ENCODE measurements at places on chromosomes 11 and 22.

GRCh38 chr11:47391077-47391583 is 12.8 kb upstream of the SPI1 start:
- no peak for DNase-seq

- DNase-seq = no peak
Measured at GRCh38 chr22:41957941-41958556, 6.1 kb downstream of the SMIM45 start.

DNA sequence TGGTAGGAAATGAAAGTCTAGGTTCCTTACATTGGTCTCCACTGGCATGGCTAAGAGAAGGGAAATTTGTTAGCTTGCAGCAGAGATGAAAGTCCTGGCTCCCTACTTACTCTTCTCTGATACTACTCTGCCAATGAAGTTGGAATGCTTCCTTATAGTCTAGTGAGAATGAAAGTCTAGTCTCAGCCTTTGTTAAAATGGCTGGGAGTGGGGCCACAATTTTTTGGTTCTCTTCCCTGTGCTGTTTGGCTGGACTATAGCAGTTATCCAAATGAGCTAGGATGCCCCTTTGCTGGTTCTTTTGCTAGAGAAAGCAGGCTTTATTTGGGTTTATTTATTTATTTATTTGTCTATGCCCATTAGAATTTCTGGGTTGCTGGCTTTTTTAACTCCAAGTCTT is 414.3 kb downstream of the AASDHPPT start:
- DNase-seq = no peak

- no peak for DNase-seq
Measured at GRCh38 chr11:117823294-117823945, 1.1 kb downstream of the FXYD2 start.

GRCh38 chr11:64056213-64056785 is 20.6 kb downstream of the FLRT1 start:
- no peak for DNase-seq

DNA sequence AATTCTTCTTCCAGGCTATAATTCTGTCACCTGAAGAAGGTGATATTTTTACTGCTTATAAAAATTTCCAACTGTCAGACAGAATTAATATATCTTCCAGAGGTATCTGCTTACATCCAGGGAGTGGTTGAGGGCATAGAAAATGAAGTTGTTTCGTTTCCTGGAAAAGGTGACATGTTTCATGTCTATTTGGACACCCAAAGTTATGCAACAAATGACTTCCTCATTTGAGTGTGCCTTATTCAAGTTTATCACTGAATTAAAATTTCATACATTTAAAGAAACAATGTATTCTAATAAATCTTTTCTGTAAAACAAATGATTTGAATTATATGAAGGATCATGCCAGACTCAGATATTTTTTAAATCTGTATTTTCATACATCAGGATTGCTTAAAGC is 8.5 kb upstream of the GRAMD1B start:
- DNase-seq = no peak

DNA sequence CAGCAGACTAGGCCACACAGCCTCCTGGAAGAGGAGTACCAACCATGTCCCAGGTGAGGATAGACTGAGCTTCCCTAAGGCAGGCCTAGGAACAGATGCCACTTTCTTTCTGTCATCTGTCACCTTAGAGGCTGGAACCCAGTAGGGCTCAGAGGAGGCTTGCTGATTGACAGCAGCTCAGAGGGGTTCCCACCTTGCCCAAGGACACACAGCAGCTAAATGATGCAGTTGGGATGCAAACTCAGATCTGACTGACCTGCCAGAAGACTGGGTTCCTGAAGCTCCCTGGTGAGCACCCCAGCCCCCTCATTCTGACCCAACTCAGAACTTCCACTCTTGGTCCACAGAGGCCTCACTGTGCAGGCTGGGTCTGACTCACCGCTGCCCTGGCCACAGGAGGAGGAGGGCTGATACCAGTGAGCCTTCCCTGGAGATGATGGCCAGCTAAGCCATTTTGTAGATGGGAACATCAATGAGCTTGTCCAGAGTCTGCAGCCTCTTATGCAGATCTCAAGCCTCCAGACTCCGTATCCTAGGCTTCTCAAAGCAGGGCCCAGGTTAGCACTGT is 14.0 kb downstream of the CAPN5 start:
- DNase-seq = no peak

- DNase-seq = no peak
Measured at GRCh38 chr11:124869331-124869730, 4.1 kb downstream of the ROBO3 start.

DNA sequence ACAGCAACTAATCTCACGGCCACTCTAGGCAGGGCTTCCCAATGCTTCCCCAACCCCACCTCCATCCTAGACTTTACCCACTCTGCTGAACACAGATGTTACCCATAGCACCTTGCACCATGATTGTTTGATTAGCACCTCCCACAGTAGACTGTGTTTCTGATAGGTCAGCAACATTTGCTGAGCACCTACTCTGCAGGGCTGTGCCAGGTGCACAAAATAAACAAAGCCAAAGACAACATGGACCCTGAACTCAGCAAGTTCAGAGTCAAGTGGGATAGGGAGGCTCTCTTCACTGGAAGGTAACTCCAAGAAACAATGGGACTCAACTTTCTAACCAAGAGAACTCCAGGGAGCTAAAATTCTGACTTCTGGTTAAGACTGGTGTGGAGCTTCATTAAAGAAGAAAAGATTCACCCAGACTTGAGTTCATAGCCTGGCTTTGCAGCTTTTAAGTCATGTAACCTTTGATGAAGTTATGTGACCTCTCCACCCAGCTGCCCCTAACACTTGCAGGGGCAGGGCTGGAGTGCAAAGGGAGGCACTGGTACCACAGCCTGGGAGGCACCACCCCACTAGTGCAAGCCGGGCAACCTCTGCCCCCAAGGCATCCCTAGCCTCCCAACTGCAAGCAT is 6.7 kb upstream of the RTN4RL2 start:
- no peak for DNase-seq

DNA sequence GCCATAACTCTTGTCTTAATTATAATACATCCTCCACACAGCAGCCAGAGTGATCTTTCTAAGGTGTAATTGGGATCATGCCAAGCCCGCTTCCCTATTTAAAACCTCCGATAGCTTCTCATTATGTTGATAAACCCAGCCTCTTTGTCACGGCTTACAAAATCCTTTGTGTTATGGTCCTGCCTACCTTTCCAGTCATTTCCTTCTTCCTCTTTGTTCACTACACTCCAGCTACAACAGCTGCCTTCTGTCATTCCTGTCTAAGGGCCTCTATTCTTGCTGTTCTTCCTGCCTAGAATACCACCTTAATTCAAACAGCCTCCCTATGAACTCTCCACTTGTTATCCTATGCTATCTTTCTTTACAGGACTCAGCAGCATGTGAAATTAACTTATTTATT is 70.6 kb upstream of the CAPRIN1 start:
- no peak for DNase-seq

GRCh38 chr11:96045622-96046456 is 121.9 kb upstream of the MTMR2 start:
- no peak for DNase-seq

DNA sequence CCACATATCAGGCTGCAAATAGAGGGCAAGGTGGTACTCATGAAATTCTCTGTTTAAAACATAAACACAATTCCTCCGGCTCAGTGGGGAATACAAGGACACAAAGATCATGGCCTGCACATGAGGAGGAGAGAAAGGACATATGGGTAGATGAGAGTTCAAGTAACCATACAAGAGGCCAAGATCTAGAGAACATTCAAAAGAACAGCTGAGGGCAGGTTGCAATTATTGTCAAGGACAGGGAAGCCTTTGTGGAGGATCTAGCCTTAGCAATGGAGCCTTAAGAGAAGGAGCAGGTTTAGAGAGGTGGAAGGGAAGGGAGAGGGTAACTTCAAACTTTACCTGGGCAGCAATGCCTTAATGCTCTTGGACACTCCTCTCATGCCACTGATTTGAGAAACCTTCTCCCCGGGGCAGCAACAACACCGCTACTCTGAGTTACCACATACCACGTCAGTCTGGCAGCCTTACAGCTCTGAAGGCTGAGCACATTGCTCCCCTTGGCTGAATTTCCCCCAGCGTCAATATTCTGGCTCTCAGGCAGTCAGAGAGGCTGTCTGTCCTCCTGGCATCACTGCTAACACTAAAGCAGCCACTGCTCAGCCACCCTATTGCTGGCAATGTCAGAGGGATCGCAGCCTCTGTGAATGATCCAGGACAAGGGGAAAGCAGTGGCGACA is 55.5 kb downstream of the CLPB start:
- no peak for DNase-seq

- no peak for DNase-seq
Measured at GRCh38 chr11:122861631-122862030, 20.9 kb upstream of the JHY start.

- DNase-seq = no peak
Measured at GRCh38 chr11:58626934-58627483, 4.5 kb downstream of the CNTF start.

DNA sequence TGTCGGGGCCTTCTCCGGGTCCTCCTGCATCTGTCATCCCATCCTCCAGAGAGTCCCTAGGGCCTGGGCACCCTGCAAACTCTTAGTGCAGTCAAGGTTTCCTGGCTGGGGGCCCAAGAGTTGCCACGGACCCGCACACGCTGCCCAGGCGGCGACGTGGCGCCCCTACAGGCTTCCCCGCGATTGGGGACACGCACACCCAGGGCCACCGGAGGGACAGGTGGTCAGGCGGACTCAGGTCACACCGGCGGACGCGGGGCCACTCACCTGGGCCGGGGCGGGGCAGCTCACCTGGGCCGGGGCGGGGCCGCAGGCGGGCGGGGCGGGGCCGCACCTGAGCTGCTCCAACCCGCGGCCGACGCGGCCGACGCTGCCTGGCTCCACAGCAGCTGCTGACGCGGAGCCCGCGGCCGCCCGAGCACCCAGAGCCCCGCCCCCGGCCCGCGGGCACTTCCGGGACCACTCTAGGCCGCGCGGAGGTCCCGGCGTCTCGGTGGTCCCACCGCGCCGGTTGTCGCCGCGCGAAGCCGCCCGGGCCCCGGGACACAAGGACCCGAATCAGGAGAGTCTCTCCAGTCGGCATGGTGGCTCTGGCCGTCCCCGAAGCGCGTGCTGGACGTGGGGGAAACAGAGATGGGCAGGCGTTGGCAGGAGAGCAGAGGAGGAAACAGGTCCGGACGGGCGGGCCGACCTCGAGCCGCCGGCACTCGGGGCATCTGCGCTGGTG is at the start of gene ZNF70:
TSS of gene ZNF70 (minus strand) at position 399 of the 727 bp plus-strand sequence. CDS start 5,972 bp downstream, outside the sequence.
- peak; percentile 82 for DNase-seq

DNA sequence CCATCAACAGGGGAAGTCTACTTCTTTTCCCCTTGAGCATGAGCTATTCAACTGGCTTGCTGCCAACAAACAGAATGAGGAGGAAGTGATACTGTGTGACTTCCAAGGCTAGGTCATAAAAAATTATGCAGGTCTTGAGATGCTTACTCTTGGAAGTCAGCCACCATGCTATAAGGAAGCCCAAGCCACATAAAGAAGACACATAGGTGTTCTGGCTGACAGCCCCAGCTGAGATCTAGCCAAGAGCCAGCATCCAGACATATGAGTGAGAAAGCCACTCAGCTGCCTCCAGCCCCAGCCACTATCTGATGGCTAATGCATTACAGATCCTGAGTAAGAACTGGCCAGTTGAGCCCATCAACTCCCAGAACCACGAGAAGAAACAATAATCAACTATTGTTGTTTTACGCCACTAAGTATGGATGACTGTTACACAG is 31.0 kb upstream of the PPP2R1B start:
- no peak for DNase-seq

DNA sequence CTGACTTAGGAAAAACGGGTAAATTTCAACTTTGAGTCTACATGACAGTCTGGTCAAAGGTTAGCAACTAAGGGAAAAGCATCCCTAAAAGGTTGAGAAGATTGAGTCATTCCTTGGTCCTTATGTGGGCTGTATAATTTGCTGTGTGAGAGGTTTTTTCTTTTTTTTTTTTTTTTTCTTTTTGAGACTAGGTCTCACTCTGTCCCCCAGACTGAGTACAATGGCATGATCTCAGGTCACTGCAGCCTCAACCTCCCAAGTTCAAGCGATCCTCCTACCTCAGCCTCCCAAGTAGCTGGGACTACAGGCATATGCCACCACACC is 101.4 kb downstream of the MRTFA start:
- no peak for DNase-seq

DNA sequence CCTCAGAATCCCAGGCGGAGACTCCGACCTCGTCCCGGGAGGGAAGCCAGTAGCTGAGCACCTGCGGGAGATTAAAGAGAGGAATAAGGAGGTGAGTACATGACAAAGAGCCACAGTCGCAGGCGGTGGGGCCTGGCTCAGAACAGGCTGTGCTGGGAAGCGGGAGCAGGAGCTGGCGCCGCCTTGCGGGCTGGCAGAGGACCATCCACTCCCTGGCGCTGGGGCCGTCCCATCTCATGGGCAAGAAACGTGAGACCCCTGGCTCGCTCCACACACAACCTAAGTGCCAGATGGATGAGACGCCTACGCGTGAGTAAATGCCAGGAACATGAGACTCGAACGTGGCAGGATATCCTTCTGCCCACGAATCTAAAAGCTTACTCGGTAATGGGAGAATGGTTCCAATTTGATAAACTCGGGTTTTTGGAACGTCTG is 6.3 kb downstream of the CEND1 start:
- no peak for DNase-seq

- no peak for DNase-seq
Measured at GRCh38 chr11:75813622-75814039, 1.4 kb upstream of the UVRAG start.

GRCh38 chr11:35066030-35066429 is 72.9 kb upstream of the CD44 start:
- no peak for DNase-seq

- DNase-seq = no peak
Measured at GRCh38 chr11:18375941-18376340, 18.4 kb upstream of the LDHA start.

- no peak for DNase-seq
Measured at GRCh38 chr11:117492578-117493251, 165.1 kb downstream of the CEP164 start.

- no peak for DNase-seq
Measured at GRCh38 chr11:1732418-1733008, 17.9 kb downstream of the IFITM10 start.

DNA sequence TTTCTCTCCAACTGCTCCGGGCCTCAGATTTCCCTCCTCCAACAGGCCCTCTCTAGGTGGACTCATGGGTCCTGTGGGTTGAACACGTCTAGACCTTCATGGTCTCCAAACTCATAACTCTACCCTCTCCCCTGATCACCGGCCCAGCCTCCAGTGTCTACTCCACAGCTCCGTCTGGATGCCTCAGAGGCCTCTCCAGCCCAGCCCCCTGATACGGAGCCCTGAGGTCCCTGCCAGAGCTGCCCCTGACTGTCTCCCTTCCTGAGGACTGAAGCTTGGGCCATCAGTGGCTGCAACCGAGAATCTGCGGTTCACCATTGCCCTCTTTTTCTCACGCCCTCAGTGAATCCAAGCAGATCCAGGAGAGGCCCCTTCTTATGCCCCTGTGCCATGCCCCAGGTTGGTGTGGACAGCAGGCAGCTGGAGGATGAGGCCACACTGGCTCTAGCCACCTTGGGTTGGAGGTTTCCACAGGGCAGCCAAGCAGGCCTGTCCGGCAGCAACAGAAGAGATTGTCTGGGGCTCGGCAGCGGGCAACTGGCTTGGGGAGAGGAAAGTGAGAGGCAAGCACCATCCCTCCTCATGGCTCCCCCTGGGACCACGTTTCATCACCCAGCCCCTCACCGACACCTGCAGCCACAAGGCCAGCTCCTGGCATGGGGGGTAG is 104.6 kb upstream of the FGF3 start:
- DNase-seq = no peak
